Stimulated activated CD4-positive, alpha-beta T cell treated with anti-CD3 and anti-CD28 coated beads, Interleukin-1b, Interleukin-23, amount 100 ng/mL, for 1 hour (primary cell): ENCODE measurements at places on chromosomes 5 and 9.

GRCh38 chr5:96031811-96032261 is 70.2 kb upstream of the ELL2 start:
- no peak for DNase-seq

DNA sequence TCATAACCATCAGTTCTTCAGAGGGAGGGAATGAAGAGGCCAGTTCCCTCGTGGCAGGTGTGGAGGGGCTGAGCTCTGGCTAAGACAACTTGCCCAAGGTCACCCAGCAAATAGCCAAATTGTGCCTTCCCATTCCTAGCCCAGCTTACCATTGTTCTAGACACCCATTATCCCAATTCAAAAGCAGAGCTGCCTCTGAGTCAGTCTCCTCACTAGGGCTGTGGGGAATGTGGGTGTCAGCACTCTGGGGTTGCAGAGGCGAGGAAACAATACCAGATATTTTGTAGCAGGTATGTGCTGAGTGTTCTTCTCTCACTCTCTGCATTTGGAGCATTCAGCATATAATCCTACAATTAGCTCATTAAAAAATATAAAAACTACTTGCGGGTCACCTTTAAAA is 270.8 kb downstream of the PSAT1 start:
- DNase-seq: no peak

GRCh38 chr5:2848619-2849018 is 97.1 kb upstream of the IRX2 start:
- DNase-seq: no peak

- DNase-seq: no peak
These were observed 19.2 kb downstream of the NOTCH1 start for GRCh38 chr9:136526625-136527066.

GRCh38 chr5:34858790-34859189 is 19.8 kb downstream of the TTC23L start:
- no peak for DNase-seq

GRCh38 chr9:106864373-106865143 is 1.6 kb downstream of the ZNF462 start:
- DNase-seq: no peak

DNA sequence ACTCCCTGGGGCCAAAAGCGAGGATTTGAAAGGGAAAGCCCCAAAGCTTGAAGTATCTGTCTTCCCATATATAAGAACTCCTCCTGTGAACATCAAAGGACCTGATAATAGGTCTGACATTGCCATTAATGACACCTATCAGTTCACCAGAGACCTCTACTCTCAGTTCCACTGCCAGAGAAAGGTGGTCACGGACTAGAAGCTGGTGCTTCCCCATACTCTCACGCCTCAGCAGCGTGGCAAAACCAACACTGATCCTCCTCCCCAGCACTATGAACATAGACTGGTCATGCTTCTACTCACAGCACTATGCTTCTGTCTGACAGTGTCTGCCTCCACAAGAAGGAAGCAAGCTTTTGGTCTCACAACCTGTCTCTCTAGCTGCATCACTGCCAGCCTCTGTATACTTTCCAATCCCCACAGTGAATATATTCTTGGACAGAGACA is 37.9 kb downstream of the NRG2 start:
- DNase-seq: no peak

DNA sequence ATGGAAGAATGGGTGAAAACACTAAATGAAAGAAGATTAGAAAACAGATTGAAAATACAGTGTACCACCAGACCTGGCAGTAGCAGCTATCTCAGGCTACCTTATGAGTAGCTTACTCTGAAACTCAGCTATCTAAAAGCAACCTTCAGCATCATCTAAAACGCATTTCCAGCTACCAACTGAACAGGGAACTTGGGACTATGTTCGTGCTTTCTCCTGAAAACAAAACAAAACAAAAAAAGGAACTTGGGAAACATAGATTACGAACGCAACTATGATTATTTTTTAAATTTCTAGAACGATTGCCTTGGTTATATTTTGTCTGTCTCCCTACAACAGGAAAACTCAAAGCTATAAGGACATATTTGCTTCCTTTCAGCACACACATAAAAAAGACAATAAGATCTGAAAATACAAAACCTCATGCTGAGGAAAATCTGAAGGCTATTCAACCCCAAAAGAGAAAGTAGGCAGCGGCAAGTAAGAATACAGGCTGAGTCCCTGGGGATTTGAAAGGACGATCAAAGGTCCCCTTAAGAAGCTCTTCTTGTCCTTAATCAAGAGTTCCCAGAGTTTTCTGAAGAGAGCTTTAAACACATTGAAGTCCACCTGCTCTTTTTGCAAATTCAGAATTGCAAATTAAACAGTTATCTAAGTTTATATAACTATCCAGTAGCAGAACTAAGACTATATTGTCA is 53.4 kb downstream of the OR2K2 start:
- DNase-seq: no peak

- no peak for DNase-seq
These were observed 4.8 kb downstream of the CCDC187 start for GRCh38 chr9:136299116-136299515.

GRCh38 chr5:57931807-57932206 is 449.2 kb upstream of the ACTBL2 start:
- DNase-seq: no peak

DNA sequence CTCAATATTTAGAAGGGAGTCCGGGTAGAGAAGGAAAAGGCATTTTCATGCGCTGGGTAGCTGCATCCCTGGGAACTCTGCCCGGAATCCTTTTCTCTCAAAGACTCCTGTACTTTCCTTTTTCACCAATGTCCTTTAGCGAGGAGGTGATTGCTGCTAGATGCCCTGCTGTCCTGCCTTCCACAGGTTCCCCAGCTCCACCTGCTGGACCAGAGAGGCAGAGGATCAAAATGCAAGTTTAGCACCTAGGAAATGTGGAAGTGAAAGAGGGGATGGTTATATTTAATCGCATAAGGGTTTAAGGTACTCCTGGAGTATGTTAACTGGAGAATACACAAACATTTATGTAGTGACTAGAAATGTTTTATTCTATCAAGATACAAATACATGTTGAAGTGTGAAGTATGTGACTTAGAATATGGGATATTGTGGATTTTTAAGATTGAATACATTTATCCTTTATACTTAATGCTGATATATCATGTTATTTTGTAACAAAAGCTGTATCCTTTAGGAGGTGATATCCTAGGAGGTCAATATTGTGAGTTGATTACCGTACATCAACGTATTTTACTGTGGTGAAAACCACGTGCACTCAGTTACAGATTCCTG is 145.7 kb downstream of the ARHGAP26 start:
- no peak for DNase-seq

- DNase-seq: no peak
These were observed 1.4 kb downstream of the PCDH1 start for GRCh38 chr5:141876628-141877355.

DNA sequence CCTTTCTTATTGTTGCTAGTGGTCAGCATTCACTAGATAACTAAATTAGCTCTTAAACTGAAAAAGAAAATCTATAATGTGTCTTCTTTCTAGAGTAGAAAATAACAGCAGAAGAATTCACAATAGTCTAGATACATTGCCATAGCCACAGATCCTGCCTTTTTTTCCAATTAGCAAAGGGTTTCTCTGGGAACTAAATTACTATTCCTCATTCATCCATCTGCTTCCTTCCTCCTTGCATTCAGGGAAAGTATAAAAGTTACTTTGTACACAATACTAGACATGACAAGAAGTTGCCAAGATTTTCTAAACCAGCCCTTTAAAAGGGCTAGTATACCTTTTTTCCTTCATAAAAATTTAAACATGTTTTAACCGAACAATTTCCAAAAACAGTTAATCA is 21.2 kb upstream of the WDR41 start:
- no peak for DNase-seq

GRCh38 chr9:88303721-88304451 is 84.4 kb upstream of the SPIN1 start:
- no peak for DNase-seq

DNA sequence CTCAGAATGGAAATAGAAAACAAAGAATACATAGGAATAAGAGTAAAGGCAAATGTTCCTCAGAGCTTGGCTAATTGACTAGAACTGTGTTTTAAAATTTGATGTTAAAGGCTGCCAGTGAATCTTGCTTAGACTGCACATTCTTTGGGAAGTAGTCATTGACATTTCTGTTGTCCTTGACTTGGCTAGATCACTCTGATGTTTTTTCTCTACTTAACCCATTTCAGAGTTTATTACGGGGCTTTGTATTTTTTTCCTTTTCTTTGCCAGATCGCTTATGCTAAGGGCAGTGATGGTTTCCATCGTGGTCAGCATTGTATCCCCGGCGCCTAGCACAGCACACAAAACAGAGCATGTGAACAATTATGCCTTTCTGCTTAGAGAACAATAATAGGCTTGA is 1126.7 kb upstream of the CDH9 start:
- no peak for DNase-seq

GRCh38 chr9:122015170-122015821 is 77.8 kb downstream of the TTLL11 start:
- DNase-seq: no peak

DNA sequence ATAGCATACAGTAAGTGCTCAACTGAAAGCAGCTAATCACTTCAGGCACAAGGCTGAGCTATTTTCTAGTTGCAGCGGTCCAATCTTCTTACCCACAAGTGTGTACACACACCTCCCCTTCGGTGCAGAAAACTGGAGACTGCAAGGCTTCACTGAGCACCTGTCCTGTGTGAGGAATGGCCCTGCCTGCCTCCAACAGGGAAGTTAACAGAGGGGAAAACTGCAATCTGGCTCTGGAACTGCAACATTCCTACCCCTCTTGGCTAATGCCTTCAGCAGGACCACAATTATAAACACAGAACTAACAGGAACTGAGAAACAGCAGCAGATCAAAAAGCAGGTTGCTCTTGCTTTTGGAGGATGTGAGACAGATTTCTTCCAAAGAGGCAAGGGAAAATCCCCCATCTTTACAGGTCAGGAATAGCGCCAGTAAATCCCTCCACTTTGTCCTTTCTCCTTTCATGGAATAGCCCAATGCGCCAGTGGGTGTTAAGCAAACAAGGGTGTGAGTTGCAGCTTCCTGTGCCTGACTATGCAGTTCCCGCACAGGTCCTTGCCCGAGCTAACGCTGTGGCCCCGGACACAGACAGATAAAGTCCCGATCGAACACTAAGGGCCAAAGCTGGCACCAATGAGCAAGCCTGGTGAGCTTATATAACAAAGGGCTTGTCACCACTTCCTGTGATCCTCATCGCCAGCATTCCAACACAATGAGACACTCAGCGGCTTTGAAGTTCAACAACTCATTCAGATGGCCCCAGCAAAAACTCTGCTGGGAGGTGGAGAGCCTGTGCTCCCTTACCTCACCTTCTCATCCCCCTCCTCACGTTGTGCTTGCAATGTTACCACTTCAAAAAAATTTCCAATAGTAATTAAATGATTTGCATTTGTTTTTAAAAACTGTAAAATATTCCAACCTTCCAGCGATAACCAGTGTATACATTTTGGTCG is 21.5 kb downstream of the SHB start:
- DNase-seq: no peak

GRCh38 chr9:113309204-113309813 is 6.1 kb upstream of the RNF183 start:
- DNase-seq: no peak

GRCh38 chr9:137723783-137724445 is 105.1 kb downstream of the EHMT1 start:
- no peak for DNase-seq

- no peak for DNase-seq
These were observed 116.9 kb downstream of the C5orf15 start for GRCh38 chr5:133851521-133851920.

- no peak for DNase-seq
These were observed 24.3 kb upstream of the CPLX2 start for GRCh38 chr5:175847061-175847460.

DNA sequence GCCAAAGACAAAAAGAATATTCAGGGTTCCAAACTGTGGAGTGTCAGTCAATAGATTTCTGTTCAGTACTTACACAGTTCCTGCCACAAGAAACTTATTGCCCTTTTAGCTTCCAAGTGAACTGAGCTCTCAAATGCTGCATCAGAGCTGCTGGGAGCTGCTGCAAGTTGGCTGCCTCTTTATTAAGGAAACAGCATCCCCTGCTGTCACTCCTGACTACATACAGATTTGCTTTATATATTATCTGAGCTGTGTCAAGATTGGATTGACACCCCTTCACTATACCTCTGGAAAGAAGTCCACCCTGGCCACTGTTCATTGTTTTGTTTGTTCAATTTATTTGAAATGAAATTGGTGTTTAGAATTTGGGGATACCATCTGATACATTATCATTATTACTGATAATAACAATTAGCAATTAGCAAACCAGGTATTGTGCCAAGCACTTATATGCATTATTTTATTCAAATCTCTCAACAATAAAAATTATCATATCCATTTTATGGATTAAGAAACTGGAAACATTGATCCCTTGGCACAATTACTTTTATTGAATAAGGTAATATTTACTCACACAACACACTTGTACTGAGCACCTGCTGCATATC is 16.4 kb upstream of the C5orf58 start:
- no peak for DNase-seq

DNA sequence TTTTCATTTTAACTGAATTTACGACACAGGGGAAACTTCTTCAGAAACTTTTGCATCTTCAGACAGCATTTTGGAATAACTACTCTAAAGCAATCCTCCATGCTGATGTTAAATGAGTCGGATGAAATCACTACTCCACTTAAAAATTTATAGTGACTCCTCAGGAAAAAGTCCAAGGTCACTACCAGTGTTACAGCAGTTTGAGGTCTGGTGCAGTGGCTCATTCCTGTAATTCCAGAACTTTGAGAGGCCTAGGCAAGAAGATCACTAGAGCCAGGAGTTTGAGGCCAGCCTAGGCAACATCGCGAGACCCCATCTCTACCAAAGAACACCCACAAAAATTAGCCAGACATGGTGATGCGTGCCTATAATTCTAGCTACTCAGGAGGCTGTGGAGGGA is 5.9 kb upstream of the GAS1 start:
- no peak for DNase-seq

DNA sequence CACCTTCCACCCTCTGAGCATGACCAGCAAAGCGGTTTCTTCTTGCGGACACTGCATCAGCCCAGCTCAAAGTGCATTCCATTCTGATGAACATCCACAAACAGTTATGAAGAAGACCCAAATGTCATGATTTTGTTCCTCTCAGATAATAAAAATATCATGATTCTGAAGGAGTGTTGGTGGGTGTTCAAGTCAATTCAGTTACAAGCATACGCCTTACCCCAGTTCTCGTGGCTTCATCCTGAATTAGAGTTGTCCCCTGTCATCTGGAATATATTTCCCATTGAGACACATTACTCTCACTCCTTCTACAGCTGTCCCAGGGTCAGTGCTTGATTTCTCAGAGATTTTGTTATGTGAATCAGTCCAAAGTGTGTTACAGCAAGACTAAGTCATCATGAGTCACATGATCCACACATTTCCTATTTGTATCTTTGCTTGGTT is 325.4 kb downstream of the RFX3 start:
- DNase-seq: no peak

DNA sequence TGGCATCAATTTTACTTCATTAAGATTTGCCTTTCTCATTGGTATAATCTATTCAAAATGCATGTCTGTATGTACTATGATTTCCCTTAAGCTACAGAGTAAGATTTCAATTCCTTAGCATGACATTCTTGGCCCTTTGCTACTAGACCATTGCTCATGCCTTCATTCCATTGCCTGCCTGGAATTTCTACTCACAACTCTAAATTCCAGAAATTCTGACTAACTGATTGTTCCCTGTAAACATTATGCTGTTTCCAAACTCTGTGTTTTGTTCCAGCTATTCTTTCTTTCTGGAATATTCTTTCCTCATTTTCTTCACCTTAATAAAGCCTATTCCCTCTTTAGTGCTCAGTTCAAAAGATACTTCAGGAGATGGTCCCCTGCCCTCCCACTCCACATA is 568.8 kb upstream of the SEMA6A start:
- DNase-seq: no peak

GRCh38 chr9:76943054-76943453 is 37.1 kb upstream of the PRUNE2 start:
- DNase-seq: no peak
